ENCODE measurements at places on chromosomes 7 and 10.
A peak's percentile ranks its signal among the peaks of the same experiment; 100 is the strongest.

- no peak for DNase-seq
These were observed 86.4 kb downstream of the MYL10 start for GRCh38 chr7:101542527-101543241.

- DNase-seq: no peak
These were observed 8.6 kb downstream of the WNT16 start for GRCh38 chr7:121337398-121337797.

GRCh38 chr7:121390617-121391016, 5.5 kb downstream of the FAM3C start:
- no peak for DNase-seq

DNA sequence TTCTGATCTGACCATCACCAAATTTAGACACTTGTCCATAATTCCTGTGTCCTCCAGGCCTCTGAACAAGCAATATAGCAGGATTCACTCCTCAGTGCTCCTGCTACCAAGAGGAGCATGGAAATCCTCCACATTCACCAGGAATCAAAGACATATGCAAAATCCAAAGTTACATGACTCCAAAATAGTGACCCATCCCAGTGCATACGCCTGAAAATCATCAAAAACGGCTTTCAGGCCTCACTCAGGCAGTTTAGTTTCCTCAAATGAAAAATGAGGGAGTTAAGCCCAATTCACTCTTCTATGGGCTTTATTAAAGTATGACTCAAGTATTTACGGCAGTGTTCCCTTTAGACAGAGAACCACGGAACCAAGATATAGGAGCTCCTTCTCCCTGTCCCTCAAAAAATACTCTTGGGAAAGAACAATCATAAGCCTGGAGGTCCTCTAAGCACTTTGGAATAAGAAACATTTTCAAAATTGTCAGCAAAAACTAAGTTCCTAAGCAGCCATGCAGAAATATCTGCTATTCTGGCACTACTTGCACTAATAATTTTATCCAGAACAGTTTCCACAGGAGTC, 240.7 kb downstream of the PARD3 start:
- DNase-seq: no peak

DNA sequence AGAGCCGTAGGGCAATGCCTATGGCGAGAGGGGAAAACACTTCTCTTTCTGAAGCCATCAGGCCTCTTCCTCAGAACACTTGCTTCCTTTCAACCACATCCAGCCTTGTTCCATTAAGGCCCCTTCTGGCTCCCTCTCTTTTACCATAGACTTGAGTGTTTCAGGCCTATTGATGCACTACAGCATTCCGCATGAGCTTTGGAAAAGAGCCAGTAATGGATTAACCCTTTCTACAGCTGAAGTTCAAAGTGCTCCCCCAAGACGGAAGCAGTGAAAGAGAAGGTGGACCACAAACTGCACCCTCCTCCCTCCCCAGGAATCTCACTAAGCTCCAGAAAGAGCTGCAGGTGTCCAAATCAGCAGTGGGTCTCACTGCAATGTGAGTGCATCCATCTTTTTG, 102.7 kb upstream of the C7orf33 start:
- no peak for DNase-seq

- no peak for DNase-seq
These were observed 41.4 kb downstream of the STAM start for GRCh38 chr10:17685233-17685840.

- DNase-seq: no peak
These were observed 4.7 kb downstream of the ECD start for GRCh38 chr10:73163096-73163495.

GRCh38 chr7:96285579-96285978, 36.3 kb downstream of the SLC25A13 start:
- DNase-seq: no peak

GRCh38 chr10:11757454-11757820, 15.3 kb downstream of the ECHDC3 start:
- DNase-seq: peak; percentile 21

DNA sequence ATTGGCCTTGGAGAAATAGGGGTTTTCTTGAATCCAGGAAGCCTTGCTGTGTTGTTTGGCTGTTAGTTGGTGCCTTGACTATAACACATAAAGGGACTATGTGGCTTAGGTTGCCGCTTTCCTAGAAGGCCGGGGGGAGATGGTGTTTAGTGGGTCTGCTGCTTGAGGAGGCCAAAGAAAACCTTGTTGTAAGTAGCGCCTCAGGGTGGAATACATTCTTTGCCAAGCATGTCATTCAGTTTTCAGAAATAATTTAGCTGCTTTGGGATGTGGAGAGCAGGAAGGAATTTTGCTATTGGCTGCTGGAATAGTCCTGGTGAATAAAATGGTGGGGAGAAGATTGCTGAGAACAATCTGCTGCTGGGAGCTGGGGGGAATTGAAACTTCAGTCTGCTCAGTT, 132.9 kb upstream of the WNT16 start:
- no peak for DNase-seq

DNA sequence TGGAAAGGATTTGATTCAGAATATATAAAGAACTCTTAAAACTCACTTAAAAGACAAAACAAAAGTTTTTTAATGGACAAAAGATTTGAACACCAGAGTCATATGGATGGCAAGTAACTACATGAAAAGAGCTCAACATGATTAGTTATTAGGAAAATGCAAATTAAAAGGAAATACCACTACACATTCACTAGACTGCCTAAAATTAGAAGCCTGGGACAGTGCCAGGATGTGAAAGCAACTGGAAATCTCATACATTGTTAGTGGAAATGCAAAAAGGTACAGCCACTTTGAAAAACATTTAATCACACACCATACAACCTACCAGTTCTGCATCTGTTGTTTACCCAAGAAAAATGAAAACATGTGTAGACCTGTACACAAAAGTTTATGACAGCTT, 48.8 kb downstream of the RALA start:
- DNase-seq: no peak

- no peak for DNase-seq
These were observed 1.9 kb downstream of the CRYGN start for GRCh38 chr7:151437866-151438516.

- no peak for DNase-seq
These were observed 274.3 kb downstream of the KLF6 start for GRCh38 chr10:3510741-3511140.

DNA sequence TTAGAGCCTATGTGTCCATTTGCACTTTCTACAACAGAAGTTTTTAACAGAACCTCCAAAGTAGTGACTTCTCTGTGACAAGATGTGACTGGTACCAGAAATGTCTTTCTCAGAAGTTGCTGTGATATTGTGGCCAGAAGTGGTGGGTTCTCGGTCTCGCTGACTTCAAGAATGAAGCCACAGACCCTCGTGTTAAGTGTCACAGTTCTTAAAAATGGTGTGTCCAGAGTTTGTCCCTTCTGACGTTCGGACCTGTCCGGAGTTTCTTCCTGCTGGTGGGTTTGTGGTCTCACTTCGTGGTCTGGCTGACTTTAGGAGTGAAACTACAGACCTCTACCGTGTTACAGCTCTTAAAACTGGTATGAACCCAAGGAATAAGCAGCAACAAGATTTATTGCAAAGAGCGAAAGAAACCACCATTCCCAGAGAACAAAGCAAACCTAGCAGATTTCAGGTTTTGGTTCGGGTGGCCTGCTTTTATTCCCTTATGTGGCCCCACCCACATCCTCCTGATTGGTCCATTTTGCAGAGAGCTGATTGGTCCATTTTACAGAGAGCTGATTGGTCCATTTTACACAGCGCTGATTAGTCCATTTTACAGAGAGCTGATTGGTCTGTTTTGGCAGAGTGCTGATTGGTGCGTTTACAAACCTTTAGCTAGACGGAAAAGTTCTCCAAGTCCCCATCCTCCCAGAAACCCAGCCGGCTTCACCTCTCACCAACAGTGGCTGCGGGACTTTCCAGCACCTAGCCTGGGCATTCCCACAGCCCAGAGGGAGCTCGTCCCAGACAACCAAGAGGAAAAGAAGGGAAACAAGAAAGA, 3.0 kb downstream of the ITPRID1 start:
- no peak for DNase-seq

- no peak for DNase-seq
These were observed 350.0 kb downstream of the FGFR2 start for GRCh38 chr10:121248266-121248665.

DNA sequence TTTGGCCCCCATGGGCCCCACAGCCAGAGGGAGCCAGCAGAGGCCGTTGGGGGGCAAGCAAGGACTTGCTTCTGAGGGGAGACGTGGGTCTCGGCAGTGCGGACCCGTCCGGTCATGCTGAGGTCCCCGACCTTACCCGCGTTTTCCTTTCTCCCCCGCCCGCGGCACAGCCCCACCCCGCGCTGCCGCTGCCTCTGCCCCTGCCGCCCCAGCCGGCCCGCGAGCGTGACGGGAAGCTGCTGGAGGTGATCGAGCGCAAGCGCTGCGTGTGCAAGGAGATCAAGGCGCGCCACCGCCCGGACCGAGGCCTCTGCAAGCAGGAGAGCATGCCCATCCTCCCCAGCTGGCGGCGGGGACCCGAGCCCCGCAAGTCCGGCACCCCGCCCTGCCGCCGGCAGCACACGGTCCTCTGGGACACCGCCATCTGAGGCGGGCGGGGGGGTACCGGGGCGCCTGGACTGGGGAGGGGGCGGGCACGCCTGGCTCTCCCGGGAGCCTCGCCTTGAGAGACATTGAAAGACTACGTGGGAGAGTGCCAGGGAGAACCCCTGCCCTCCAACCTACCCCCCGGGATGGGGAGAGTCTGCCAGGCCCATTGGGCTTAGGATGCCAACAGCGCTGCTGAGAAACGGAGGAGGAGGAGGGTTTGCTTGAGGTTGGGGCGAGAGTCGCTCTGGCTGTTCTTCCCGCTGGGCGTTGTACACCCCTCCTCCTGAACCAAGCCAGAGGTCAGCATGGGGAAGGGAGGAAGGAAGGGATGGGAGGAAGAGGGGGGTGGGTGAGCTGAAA, 9.9 kb downstream of the NYAP1 start:
- no peak for DNase-seq

- DNase-seq: no peak
These were observed 7.9 kb upstream of the ZNF248 start for GRCh38 chr10:37865264-37865663.

GRCh38 chr10:98748298-98748697, 301.6 kb upstream of the HPS1 start:
- DNase-seq: no peak

- no peak for DNase-seq
These were observed 376.0 kb downstream of the TFEC start for GRCh38 chr7:115654384-115655214.

- DNase-seq: no peak
These were observed 14.2 kb downstream of the DDX56 start for GRCh38 chr7:44559485-44559884.

DNA sequence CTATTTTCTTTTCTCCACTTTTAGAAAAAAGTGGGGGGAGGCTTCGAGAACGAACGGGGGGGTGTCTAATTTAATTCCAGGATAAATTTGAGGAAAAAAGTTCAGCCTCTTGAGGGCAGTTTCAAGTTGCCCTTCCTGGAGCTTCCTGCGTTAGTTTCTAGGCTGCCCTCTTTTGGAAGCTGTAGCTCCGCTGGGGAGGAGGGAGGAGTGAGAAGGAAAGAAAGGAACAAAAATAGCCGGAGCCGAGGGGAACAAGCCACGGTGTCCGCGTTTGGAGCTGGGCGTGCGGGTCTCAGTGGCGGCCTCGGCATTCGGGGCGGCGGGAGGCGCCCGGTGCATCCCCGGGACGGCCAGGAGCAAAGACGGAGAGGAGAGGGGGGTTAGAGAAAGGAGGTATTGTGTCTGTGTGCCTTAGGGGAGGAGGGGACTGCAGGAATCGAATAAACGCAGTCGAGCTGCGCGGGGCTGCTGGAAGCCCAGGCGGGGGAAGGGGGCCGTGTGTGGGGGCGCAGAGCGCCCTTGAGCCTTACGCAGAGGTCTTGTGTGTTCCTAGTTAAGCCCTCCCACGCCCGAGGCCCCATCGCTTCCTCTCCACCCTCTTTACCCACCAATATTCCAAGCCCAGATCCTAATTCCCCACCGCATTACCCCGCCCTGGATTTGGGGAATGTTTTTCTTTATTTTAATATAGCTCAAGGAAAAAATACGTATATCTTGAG, 2.0 kb upstream of the TNRC18 start:
- DNase-seq: peak; percentile 30

Data from NCI-H1436 treated with DMSO at 0.1 percent for 48 hours (cell line).